Naive thymus-derived CD8-positive, alpha-beta T cell (primary cell): ENCODE measurements at places on chromosomes 11 and 22.
A peak's percentile ranks its signal among the peaks of the same experiment; 100 is the strongest.

DNA sequence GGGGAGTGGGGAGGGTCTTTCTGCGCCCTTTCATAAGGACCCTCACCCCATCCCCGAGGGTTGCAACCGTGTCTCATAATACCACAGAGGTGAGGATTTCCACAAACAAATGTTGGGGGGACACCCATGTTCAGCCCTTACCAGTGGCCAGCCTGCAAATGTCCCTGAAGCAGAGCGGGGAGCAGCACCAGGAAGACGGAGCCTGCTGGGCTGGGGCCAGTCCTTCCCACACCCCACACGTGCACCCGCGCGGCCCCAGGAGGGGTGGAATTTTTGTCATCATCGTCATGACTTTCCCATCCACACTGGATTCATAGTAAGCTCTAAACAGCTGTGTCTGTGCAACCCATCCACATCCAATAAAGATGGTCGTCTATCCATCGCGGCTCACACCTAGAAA lies 409.8 kb downstream of the BRD1 start:
- DNase-seq: no peak

DNA sequence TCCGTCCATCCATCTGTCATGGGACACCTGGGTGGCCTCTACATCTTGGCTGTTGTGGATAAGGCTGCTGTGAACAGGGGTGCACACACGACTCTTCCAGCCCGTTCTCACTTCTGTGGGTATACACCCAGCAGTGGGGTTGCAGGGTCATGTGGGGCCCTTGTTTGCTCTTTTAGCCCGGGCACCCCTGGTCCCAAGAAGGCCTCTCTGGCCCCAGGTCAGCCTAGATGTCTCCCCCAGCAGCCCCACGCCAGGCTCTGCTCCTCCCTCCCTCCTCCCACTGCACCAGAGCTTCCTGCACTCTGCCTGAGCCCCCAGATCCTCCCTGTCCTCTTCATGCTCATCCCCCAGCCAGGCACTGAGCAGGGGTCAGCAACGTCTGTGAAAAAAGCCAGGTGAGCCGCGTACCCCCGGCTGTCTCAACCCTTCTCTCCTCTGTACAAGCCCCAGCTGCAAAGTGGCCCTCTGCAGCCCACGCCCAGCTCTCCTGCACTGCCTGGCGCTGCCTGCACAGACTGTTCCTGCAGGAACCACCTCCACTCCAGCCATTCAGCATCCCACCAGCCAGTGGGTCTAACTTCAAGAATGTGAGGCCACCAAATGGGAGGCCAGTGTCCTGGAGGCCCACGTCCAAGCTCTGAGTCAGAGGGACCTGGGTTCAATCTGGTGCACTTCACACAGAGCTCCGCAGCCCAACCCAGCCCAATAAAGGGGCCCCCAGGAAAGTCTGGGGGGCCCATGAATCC lies 1508.9 kb downstream of the BRD1 start:
- DNase-seq: peak; percentile 50

- DNase-seq: no peak
These were observed 212.6 kb downstream of the DBX1 start for GRCh38 chr11:19947537-19948114.

DNA sequence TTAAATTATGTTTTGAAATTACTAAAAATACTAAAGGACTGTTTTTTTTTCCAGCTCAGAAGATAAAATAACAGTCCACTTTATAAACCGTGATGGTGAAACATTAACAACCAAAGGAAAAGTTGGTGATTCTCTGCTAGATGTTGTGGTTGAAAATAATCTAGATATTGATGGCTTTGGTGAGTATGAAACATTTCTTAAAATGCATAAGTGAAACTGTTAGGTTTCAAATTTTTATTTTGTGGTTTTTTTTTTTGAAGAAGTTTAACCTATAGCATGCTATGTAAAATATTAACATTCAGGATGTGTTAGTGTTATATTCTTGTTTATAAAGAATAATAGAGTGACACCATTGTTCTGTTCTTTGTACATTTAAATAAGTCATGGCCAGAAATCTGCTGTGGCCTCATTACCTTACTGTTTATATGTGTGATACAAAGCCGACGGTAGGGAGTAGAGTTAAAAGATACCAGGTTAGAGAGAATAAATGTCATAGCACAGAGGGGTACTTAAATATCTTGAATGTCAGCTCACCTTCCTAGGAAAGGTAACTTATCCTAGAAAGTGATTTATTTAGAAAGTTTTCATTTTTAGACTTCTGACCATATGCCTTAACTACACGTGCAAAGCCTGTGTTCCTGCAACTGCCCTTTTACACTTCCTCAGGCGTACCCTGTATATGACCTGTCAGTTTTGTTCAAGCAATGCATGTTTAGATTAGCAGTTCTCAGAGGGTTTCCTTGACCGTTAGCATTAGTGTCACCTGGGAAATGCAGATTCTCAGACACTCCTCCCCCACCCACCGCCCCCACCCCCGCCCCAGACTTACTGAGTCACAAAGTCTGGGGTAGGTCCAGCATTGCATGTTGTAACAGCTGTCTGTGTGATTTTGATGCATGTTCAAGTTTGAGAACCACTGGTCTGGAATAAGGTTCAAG lies 6.3 kb downstream of the FDX1 start:
- DNase-seq: no peak

GRCh38 chr11:63871962-63872799 lies 33.3 kb downstream of the MARK2 start:
- no peak for DNase-seq

GRCh38 chr22:33038131-33038772 lies 19.9 kb downstream of the SYN3 start:
- DNase-seq: no peak

DNA sequence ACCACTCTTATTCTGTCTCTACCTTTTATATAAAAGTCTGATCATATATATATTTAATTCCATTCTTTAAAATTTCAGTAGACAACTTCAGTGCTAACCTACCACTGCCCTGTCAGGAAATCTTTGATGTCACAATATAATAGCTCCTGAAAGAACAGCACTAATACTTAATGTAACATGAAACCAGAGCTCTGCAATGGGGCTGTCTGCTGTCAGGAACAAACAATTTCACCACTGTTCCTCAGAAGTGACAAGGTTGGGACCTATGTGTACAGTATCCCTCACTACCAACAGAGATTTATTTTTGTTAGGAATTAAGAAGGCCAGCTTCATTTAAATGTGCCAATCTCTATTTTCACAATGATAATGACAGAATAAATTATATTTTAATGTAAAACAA lies 165.5 kb upstream of the C11orf58 start:
- no peak for DNase-seq

DNA sequence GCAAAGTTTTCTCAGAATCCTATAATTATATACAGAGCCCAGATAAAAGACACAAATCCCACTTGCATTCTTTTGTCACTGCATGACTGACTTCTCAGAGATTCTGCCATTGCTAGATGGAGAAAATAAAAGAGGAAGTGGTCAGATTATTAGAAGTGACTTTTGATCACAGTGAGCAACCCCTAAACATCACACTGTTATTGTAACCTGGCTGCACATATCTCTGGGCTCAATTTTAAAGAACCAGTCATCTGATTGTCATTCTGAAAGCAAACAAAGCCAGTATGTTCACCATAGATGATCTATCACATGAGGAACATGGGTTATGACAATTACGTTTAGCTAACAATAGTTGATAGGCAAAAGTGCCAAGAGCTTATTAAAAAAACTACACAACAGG lies 47.8 kb downstream of the COPB1 start:
- DNase-seq: no peak

DNA sequence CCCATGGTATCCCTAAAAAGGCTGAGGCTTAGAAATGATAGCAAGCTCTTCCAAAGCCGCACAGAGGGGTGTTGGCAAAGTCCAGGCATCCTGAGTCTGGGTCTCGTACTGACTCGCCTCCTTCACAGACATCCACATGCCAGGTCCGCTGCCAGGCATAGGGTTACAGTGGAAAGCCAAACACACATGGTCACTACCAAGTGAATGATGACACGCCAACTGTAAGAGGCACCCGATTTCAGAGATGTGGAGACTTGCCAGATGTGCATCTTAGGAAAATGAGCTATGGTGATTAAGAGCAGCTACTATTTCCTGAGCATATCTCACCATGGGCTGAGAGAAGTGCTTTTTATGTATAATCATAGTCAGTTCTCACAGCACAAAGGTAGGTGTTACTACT lies 314.9 kb downstream of the MIAT start:
- DNase-seq: no peak

GRCh38 chr22:24952837-24953383 lies 394 bp downstream of the KIAA1671 start:
- DNase-seq: no peak

DNA sequence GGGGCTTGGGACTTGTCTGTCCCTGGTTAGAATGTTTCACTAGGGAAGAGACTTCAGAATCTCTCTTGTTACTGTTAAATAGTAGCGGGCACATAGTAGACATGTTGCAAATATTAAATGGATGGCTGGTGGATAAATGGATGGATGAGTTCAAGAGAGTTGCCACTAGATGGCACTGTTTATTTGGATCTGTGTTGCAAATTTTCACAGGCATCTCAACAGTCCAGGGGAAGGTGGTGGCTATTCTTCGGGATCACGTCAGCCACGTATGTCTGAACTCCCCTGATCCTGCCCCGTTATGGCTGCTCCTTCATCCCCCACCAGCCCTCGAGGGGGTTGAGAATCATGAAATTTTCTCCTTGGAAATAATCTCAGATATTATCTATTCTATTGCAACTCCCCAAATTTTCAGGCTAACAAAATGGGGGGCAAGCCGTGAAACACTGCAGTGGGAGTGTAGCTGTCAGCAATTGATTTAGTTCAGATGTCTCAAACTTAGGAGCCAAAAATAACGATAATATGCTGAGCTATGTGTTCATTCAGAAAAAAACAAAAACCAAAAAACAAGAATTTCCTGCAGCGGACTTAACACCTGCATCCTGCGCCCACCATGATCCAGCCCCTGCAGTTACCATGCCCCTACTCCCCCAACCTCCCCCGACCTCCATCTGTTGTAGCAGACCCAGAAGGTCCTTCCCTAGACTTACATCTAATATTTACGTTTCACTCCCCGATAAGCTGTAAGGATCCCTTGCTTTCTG lies 29.1 kb upstream of the BIRC3 start:
- peak; percentile 27 for DNase-seq

- DNase-seq: no peak
These were observed 60.8 kb downstream of the ARHGAP32 start for GRCh38 chr11:129131316-129131715.

DNA sequence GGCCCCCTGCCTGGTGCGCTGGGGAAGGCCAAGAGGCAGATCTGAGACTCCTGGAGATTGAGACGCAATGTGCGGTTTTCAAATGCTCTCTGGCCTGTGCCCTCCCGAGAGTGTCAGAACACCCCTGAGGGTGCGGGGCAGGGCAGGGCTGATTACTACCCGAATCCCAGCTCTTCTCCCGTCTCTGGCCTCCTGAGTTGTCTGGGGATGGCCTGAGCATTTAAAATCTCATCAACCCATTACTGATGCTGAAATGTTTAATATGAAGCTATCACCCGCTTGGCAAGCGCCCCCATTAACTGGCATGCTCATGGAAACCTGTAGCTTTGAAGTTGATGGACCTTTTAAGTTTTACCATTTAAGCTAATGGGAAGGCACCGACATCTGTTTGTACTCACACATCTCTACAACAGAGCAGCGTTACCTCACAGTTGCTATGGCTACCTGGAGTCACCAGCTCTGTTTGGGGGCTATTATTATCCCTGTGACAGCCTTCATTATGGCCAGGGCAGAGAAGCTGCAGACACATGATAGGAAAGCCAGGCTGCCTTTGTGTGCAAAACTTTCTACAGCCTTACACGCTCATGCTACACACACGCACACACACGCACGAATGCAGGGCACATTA lies 3.6 kb upstream of the MB start:
- DNase-seq: no peak

DNA sequence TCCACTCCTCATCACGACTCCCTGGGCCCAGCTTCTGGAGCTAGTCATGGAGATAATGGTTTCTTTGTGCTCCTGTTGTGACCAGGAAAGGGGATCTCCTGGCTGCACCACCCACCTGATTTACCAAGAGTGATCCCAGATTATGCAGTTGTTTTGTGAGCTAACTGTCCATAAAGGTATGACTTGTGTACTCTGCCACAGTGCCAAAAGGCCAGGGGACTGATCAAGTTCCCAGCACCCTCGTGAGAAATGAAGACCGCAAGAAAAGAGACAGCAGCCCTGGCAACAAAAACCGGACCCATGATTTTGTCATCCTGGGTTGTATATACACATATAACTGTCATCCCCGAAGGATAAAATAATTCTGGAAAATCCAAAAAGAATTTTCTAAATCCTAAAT lies 26.6 kb downstream of the TUB start:
- no peak for DNase-seq

GRCh38 chr22:45009606-45010531 lies at the start of gene PHF21B:
PHF21B (minus strand) TSS chr22:45010005; CDS start chr22:45009549, 456 bp downstream.
- DNase-seq: no peak

GRCh38 chr11:8577791-8578581 lies 16.0 kb downstream of the STK33 start:
- DNase-seq: no peak

- no peak for DNase-seq
These were observed 687.9 kb downstream of the NTM start for GRCh38 chr11:132058211-132058772.

GRCh38 chr11:43845816-43846215 lies 34.8 kb upstream of the ALKBH3 start:
- no peak for DNase-seq

DNA sequence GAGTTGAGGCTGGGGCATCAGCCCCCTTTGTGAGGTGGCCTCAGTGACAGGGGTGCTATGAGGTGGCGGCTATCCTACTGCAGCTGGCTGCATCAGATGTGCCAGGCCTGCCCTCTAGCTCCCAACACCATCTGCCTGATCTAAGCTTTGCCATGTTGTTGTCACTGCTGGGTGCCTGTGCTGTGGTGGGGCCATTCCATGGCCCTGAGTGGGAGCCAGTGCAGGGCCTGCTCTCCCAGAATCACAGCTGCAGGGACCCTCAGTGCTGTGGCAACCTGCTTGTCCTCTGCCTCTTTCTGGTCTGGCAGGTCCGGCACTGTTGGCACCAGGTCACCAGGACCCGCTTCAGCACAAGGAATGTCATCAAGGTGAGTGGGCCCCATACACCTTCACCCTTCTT lies 1.8 kb upstream of the SNU13 start:
- DNase-seq: no peak

DNA sequence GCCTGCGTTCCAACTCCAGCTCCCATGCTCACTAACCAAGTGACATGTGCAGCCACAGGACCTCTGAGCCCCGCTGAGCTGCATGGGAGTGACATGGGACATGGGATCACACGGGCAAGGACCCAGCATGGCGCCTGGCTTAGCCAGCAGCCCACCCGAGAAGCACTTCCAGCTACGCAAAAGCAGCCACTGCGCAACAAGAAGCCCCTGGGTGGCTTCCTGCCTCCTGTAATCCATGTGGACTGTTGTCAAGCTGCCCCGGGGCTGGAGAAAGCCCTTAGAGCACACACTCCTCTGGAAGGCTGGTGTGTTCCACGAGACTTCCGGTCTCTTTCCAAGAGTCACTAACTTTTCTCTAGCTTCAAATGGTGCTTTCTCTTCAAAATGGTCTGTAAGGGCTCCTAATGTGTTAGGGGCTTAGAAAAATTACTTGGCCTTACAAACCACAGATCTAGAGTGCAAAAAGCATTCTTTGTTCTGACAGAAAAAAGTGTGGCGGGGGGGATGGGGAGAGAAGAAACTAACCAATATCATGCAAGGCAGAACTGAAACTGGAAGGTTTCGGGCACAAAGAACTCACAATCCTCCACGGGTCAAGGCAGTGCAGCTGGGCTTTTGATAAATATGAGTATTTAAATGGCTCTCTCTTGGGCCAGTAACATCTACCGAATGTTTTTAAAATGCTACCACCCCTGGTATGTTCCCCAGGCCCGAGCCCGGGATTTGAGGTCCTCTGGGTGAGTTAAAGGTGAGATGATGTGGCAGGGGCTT lies 5.5 kb downstream of the C11orf24 start:
- DNase-seq: no peak
